NCI-H510A (cell line): ENCODE measurements at places on chromosomes 6 and 20.

DNA sequence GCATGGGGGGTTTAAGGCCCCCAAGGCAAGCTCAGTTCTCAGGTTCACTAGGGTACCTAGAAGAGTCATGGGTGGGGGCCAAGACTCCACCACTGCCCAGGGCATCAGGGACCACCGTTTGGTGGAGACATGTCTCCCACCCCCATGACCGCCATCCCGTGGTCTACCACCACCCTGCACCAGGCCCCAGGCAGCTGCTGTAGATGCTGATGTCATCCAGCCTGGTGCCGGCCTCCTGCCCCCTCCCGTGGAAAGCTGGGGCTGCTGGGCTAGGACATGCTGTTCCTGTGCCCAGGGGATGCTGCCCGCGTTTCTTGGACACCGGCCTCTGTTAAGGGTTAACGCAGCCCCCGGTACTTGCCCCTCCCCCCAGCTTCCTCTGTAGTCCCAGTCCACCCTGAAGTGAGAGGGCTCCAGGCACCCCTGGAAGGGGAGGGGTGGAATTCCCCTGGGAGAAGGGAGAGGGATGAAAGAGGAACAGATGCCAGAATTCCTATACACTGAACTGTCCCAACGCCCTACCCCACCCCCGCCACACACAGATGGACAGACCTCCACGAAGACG lies 587 bp downstream of the IP6K3 start:
- peak; percentile 40 for DNase-seq

GRCh38 chr6:8236956-8237355 lies 134.6 kb upstream of the EEF1E1 start:
- no peak for DNase-seq

GRCh38 chr6:47631269-47631772 lies 67.1 kb upstream of the ADGRF4 start:
- no peak for DNase-seq

DNA sequence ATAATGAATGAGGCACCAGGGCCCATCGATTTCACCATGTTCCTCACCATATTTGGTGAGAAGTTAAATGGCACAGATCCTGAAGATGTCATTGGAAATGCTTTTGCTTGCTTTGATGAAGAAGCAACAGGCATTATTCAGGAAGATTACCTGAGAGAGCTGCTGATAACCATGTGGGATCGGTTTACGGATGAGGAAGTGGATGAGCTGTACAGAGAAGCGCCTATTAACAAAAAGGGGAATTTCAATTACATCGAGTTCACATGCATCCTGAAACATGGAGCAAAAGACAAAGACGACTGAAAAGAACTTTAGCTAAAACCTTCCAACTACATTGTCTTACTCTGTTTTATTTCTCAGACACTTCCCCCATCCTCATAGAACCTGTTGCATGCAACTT lies 21.6 kb upstream of the ZBTB22 start:
- DNase-seq: no peak

DNA sequence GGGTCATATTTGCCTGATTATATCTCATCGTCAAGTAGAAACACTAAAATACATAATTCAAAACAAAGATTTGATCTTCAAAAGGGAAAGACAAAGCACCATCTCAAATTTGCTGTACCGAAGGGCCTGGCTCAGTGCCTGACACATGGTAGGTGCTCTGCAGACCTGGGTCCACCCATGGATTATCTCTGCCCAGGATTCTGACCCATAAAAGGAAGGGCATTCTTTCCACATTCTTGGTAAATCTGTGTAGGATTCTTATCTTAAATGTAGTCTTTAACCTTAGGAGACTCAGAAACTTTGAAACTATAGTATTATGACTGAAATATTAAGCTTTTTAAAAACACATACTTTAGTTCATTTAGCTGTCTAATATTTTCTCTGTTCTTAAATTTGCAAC lies 274.1 kb upstream of the FLRT3 start:
- no peak for DNase-seq

DNA sequence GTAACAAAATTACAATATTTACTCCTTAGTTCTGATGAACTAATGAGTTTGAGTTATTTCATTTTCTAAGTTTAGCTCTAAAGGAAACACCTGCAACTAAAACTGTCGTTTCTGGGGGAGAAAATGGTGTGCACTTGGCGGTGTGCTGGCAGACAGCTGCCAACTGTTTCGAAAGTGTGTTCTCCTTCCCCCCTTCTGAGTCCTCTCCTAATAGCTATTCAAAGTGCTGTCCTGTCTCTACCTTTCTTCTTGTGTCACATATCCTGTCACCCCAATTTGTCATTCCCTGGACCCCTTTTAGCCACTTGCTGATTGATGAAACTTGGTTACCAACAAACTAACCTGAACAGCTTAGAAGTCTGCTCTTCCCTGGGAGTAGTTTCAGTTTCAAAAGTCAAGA lies 4.9 kb upstream of the UBE2J1 start:
- DNase-seq: no peak

DNA sequence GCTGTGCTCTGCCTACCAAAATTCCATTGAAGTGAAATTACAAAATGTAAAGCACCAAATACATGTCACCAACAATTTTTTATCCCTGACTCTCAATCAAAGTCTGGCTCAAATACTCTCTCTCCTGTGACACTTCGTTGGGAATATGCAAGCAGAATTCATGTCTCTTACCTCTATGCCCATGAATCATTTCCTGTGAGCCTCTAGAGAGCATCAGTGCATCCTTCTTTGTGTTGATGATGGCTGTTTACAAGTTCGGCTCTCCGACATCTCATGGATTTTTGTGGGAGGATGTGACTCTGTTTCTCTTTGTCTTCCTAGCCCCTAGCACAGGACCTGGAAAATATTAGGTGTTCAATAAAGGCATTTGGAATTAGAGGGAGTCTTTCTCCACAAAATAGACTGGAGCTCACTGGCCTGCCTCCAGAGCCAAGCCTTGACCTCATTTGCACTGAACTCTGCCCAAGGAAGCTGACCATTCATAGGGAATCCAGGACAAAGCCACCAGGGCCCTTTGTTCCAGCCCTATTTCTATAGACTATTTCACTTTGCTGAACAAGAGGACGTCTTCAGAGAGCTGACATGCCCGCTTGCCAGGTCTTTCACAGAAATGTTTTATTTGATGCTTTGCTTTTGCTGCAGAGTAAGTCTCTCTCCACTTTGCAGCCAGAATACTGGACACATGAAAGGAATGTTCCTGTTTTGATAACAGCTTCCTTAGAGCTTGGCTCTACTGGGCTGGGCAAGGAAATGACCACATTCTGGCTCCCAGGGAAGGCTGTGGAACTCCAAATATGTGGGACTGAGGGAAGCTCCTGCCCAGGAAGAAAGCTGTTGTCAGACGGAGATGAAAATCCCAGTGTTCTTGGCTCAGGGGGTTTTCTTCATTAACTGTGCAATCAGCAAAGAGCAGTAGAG lies 194.5 kb upstream of the CDYL start:
- no peak for DNase-seq

DNA sequence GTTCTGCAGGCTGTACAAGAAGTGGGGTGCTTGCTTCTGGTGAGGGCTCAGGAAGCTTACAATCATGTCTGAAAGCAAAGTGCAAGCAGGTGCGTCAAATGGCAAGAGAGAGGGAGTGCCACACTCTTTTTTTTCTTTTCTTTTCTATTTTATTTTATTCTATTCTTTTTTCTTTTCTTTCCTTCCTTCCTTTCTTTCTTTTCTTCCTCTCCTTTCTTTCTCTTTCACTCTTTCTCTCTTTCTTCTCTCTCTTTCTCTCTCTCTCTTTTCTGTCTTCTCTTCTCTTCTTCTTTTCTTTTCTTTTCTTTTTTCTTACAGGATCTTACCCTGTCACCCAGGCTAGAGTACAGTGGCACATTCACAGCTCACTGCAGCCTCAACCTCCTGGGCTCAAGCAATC lies 19.5 kb downstream of the ACOT13 start:
- no peak for DNase-seq

DNA sequence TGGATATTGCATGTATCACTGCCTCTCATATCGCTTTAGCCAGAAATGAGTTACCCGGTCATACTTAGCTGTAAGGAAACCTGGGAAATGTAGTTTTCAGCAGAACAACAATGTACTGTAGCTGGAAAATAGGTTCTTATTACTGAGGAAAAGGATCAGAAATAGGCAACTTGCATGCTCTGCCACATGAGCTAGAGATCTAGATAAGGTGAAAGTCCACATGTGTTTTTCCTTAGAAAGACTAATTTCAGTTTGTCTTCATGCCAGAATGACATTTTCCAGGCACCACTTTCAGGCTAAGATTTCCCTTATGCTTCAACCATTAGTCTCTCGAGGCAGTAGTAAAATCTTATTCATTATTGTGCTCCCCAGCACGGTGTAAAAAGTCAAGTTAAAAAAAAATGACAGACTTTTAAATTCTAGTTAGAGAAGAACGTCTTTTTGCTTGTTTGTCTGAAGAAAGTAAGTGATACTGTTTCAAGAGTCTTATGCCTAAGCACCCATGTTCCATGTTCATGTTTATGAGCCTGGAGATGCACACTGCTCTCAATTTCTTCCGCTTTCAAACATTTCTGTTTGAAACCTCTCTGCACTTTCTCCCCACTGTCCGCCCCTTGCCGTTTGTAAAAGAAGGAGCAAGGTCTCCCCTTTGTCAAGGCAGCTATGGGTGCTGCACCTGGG lies 67.6 kb downstream of the ZNF831 start:
- no peak for DNase-seq

- DNase-seq: no peak
Observed at GRCh38 chr6:74069089-74069581, 373.1 kb downstream of the CD109 start.

- no peak for DNase-seq
Observed at GRCh38 chr6:67885081-67886033, 749.7 kb upstream of the ADGRB3 start.

GRCh38 chr6:56232436-56232835 lies 14.9 kb downstream of the COL21A1 start:
- no peak for DNase-seq

DNA sequence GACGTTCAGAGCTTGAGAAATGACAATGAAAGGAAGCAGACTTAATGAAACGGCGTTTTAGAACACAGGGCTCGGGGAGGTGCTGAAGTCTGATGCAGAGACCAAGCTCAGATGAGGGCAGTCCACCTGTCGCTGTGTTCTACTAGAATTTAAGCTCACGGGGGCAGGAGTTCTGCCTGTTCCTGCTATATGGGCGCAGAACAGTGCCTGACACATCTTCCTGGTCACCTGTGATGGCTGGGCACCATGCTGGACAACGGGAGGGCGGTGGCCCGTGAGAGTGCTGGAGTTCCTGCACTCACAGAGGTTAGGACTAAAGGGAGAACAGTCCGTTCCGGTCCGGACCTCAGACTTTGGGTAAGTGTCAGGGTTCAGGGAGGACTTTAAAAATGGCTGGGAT lies 130.6 kb downstream of the ERMARD start:
- DNase-seq: no peak

GRCh38 chr20:47293631-47294030 lies 62.9 kb downstream of the ZMYND8 start:
- no peak for DNase-seq

- no peak for DNase-seq
Observed at GRCh38 chr6:131191590-131191989, 56.3 kb downstream of the AKAP7 start.

DNA sequence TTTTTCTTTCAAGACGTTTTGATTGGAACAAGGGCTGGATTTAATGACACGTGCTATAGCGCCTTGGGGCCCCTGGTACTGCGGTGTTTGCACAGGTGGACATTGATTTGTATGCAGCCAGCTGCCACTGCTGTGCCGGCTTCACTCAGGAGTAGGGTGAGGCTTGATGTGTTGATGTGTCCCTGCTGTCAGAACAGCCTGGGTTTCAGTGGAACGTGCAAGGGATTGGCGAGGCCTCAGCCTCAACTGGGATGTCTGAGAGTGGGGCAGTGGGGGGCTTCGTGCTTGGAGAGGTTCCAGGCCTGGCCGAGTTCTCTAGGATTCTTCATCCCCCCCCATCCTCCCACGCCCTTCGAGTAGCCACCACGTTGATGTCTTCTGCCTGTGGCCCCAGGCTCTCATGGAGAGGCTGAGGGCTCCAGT lies 23.0 kb downstream of the PYGB start:
- DNase-seq: peak; percentile 87

GRCh38 chr6:39059496-39060310 lies 11.1 kb downstream of the GLP1R start:
- no peak for DNase-seq
